ENCODE measurements at places on chromosomes 4 and X.

GRCh38 chrX:142312591-142312990 lies 107.5 kb upstream of the MAGEC2 start:
- no peak for DNase-seq

- DNase-seq = no peak
Measured at GRCh38 chr4:74619931-74620702, 174.2 kb downstream of the BTC start.

GRCh38 chr4:185276036-185276435 lies 66.6 kb downstream of the SNX25 start:
- DNase-seq = no peak

DNA sequence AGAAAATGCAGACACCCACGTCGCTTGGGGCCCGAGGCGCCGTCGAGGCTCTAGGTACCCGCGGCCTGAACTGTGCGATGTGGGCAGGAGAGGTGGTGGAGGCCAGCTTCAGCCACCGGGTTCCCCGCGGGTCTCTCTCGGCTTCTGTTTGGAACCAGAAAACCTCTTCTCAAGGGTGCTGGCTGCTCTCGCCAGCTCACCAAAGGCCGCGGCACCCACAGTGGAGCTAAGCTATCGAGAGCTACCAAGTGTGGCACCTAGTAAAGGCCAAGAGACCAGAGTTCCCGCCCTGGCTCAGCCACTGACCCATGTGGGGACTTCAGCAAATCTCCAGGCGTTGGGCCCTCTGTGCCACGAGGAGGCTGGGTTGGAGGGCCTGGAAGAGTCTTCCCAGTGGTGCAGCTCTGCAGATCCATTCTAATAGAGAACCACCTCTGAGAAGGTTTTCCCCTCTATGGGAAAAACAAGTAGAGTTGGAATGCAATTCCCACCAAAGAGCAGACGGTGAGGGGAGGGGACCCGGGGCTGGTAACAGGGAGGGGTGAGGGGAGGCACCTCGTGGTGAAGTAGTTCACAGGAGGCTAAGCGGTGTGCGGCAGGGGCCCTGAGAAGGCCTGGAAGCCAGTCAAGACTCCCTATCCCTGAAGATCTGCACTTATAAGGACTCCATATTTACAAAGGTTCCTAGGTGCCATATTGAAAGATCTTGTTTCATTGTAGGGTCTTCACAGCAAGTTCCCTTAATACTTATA lies 5.5 kb upstream of the HMGB3 start:
- DNase-seq = no peak

- DNase-seq = no peak
Measured at GRCh38 chr4:150518559-150518958, 63.4 kb upstream of the MAB21L2 start.

- no peak for DNase-seq
Measured at GRCh38 chrX:152212969-152213368, 74.6 kb upstream of the MAGEA10 start.

GRCh38 chr4:184397516-184398163 lies 76.7 kb downstream of the IRF2 start:
- no peak for DNase-seq

DNA sequence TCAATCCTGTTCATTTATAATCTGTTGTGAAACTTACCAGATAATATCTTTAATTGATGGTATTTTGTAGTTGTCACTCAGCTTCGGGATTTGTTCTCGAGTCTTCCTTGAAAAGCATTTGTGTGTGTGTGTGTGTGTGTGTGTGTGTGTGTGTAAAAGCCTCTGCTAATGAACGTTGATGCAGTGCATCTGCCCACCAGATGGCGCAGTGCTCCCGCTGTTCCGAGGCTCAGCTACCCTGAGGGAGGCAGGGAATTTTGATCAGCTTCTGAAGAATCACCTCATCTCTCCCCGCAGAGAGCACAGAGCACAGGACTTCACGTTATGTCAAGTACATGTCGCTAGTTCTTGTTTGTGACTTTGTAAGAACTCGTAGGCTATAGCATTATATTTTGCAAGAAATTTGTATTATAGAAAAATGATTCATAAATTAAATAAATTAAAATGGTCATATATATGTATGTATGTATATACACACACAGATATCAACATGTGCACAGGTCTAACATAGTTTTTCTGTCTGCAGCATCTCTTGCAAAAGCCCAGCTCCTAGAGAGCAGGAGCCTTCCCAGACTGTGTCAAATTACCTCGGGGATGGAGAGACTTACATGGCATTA lies 316.7 kb upstream of the IGFBP7 start:
- DNase-seq = peak; percentile 29

- no peak for DNase-seq
Measured at GRCh38 chr4:132859929-132860328, 289.2 kb upstream of the PCDH10 start.

GRCh38 chr4:1177274-1178141 lies 5.1 kb upstream of the SPON2 start:
- DNase-seq = no peak

DNA sequence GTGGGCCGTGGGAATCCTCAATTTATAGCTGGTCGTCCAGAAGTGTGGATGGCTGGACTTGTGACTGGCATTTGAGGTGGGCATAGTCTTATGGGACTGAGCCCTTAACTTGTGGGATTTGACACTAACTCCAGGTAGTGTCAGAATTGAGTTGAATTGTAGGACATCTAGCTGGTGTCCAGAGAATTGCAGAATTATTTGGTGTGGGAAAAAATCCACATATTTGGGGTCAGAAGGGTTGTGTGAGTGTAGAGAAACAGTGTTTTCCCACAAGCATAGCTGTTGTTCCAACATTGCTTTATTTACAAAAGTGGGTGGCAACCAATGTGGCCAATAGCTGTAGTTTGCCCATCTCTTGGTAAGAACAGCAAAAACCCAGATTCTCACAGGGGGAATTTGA lies 91.3 kb downstream of the MOSPD2 start:
- DNase-seq = no peak

DNA sequence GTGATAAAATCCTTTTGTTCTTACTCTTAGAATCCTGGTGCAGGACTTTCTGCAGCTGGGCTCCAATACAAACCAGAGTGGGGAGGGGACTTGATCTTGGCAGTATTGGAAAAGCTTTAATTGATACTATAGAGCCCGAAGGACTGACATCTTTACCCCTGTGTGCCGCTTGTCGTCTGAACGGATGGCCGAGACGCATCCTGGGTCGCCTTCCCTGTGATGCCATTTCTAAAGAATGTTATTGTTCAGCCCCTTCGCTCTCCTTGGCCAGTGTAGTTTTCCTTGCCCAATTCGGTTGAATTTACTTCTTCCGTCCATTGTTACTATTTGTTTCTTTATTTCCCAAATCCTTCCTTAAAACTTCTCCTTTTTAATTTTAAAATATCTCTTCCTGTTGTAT lies 80.9 kb downstream of the CLDN34 start:
- DNase-seq = no peak

- DNase-seq = no peak
Measured at GRCh38 chr4:7462509-7462971, 27.8 kb upstream of the PSAPL1 start.

DNA sequence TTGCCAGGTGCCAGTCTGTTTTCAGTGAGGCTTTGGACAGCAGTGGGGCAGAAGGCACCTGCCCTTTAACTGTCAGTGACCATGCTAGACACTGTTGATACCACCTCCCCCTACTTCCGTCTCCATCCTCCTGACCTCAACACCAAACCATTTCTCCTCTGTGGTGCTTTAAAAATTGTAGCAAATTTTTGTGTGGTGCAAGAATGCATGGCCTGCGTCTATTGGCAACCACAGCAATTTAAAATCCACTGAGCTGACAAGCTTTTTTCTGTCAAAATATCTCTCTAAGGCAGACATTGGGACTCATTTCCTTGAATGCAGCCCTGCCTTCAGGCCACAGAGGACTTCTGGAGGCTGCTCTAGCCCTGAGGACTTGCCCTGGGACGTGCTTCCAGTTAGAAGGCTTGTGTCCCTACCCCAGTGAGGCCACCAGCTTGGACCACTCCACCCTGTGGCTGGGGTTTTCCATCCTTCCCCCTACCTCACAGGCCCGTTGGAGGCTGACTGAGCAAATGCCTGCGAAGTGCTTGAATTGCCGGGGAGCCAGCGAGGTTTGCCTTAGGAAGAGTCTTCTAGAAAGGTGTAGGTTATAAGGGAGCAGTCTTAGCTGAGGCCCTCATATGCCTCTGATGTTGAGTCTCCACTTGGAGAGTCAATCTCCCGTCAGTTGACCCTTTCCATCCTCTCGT lies 6.9 kb downstream of the PRRG3 start:
- no peak for DNase-seq

GRCh38 chrX:9184211-9184610 lies 150.3 kb upstream of the FAM9B start:
- DNase-seq = no peak

GRCh38 chrX:124362072-124362471 lies 15.7 kb downstream of the SH2D1A start:
- no peak for DNase-seq

- DNase-seq = no peak
Measured at GRCh38 chr4:13207226-13207625, 276.9 kb downstream of the RAB28 start.

DNA sequence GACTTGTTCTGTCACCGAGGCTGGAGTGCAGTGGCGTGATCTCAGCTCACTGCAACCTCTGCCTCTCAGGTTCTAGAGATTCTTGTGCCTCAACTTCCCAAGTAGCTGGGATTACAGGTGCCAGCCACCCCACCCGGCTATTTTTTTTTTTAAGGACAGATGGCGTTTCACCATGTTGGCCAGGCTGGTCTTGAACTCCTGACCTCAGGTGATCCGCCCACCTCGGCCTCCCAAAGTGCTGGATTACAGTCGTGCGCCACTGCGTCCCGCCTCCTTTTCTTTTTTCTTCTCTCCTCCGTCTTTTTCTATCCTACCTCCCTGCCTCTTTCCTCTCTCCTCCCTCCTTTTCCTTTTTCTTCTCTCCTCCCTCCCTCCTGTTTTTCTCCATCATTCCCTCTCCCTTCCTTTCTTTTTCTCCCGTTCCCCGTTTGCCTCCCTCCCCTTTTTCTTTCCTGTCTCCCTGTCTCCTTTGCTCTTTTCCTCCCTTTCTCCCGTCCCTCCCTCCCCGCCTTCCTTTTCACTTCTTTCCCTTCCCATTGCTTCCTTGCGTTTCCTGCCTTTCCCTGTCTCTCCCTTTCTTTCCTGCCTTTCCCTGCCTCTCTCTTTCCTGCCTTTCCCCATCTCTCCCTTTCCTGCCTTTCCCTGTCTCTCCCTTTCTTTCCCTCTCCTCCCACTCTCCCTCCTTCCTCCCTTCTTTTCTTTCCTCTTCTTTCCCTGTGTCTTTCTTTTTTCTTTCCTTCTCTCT lies 2.1 kb upstream of the SLC25A6 start:
- DNase-seq = no peak

GRCh38 chr4:38046727-38047489 lies 86.7 kb downstream of the PTTG2 start:
- no peak for DNase-seq

GRCh38 chr4:167595898-167596297 lies 361.6 kb upstream of the SPOCK3 start:
- DNase-seq = no peak

DNA sequence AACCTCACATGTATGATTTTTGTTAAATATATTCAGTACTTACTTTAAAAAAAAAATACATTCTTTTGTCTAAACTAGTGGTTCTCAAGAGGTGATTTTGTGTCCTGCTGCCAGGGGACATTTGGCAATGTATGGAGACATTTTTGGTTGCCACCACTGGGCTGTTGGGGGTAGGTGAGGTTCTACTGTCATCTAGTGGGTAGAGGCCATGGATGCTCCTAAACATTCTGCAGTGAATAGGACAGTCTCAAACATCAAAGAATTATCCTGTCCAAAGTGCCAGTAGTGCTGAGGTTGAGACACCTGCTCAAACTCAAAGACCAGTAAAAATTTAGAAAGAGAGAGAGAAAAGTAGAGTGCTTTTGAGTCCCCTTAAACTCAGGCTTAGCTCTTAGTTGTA lies 32.9 kb upstream of the PGM2 start:
- DNase-seq = no peak

DNA sequence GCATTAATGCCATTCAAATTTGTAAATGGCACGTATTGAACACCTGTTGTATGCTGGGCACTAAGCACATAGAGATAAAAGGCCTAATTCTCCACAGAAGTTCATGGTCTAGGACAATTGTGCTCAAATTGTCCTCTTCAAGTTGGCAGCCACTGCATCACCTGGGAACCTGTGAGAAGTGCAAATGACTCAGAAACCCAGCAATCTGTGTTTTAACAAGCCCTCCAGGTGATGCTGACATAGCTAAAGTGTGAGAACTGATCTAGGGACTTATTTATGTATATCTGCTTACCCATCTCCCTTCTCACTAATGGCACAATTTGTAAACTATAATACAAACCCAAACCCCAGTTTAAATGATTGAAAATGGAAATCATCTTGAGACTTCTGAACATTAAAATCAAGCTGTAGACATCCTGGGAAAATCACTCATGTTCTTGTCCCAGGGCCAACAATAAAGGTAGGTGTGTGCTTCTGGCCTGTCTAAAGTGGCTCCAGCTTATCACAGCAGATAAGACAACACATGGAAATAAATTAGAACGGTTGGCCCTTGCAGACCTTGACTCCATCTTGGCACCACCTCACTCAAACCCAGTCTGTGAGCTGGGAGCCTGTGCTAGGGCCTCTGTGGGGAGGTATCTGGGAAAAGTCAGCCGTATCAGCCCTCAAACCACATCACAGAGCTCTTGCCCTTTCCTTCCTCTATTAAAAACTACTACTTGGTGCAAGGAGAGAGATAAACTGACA lies 46.8 kb downstream of the UCHL1 start:
- no peak for DNase-seq

DNA sequence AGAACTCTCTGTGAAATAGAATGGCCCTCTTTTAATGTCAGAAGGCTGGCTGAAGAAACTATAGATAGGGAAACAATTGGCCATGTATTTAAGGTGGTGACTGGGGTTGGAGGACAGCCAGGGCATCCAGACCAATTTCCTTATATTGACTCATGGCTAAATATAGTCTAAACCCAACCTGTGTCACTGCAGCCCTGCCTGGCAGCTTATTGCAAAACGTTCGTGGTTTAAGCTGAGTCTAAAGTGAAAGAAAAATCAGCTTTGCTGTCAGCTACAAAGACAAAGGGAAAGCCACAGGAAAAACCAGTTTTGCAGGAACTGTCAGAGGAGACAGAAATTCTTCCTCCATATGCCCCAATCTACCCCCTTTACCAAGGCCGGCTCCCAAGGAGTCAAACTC lies 902.8 kb upstream of the NDST4 start:
- peak; percentile 68 for DNase-seq

- no peak for DNase-seq
Measured at GRCh38 chrX:135295944-135296305, 13.4 kb upstream of the ETDC start.

GRCh38 chr4:93633721-93634120 lies 194.8 kb upstream of the ATOH1 start:
- DNase-seq = no peak

- no peak for DNase-seq
Measured at GRCh38 chr4:161791796-161792556, 371.8 kb downstream of the FSTL5 start.

DNA sequence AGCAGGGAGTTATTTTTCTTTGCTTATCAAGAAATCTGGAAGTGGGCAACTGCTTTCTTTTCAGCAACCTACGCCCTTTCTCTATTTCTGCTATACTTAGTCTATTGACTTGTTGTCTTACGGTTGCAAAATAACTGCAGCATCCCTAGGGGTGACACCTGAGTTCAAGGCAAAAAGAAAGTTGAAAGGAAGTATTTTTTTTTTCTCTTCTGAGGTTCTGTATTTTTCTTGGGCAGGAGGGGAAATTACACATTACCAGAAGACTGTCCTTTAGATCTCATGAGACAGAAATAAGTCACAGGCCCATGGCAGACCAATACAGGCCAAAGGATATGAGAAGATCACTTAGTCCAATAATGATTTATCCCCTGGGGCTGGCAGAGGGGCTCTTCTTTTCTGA lies 204.7 kb upstream of the CASK start:
- no peak for DNase-seq

- DNase-seq = no peak
Measured at GRCh38 chr4:144711700-144712456, 65.9 kb downstream of the HHIP start.
